ENCODE measurements at places on chromosomes 12 and 14.
A peak's percentile ranks its signal among the peaks of the same experiment; 100 is the strongest.

- DNase-seq: no peak
These were observed 24.7 kb upstream of the ADIPOR2 start for GRCh38 chr12:1666215-1666614.

- DNase-seq: no peak
These were observed 50.3 kb upstream of the ANP32D start for GRCh38 chr12:48422060-48422459.

DNA sequence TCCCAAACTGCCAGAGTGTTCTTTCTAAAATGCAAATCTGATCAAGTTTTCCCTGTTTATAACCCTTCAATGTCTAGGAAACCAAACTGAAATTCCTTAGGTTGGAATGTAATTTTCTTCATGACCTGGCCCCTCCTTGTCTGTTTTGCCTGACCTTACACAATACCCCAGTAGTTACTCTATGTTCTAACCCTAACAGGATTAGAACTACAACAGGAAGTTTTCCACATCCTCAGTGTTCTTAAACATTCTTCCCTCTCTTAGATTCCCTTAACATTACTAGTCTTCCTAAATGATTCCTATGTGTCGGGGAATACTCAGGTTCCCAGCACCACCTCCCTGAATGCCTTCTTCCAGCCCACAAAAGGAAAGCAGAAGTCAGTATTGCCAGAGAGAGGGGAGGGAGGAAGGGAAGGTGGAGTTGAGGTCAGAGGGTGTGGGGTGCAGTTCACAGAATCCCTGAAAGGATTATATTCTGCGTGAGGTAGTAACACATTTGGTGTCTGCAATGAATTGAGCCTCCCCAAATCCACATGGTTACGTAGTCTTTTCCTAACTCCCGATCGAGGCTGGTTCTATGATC is 72.6 kb downstream of the BBS10 start:
- DNase-seq: peak; percentile 10

- DNase-seq: peak; percentile 96
These were observed 192.6 kb upstream of the HMGA2 start for GRCh38 chr12:65631621-65632111.

GRCh38 chr14:95466506-95466905 is 49.9 kb downstream of the SYNE3 start:
- no peak for DNase-seq

DNA sequence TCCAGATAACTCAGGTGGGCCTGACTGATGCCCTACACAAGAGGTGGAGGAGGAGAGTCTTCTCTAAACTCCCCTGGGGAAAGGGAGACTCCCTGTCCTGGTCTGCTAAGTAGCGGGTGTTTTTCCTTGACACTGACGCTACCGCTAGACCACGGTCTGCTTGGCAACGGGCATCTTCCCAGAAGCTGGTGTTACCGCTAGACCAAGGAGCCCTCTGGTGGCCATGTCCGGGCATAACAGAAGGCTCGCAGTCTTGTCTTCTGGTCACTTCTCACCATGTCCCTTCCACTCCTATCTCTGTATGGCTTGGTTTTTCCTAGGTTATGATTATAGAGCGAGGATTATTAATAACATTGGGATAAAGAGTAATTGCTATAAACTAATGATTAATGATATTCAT is 965.5 kb downstream of the TMEM121 start:
- no peak for DNase-seq

DNA sequence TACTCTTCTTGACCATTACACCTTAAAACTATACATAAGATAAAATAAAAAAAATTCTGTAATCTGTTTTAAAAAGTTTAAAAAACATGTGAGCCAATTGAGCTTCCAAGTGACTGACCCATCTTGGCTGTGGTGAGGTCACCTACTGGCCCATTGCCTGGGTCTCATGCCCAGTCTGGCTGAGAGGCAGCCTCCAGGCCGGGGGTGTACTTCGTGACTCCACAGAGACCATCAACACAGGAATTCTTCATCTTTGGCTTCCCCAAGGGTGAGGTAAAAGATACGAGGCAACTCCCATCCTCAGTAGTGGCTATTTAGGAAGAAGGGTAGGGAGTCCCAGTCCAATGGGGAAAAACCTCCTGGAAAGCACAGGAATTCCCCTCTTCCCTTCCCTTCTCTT is 113.2 kb downstream of the APAF1 start:
- DNase-seq: no peak

- no peak for DNase-seq
These were observed 186.3 kb downstream of the DACT1 start for GRCh38 chr14:58824106-58824505.

- peak; percentile 94 for DNase-seq
These were observed 29.4 kb upstream of the BCL7A start for GRCh38 chr12:121992059-121992879.

- DNase-seq: no peak
These were observed 146.2 kb downstream of the ATP23 start for GRCh38 chr12:58087423-58088127.

GRCh38 chr14:64659366-64659765 is 44.9 kb upstream of the PLEKHG3 start:
- no peak for DNase-seq

DNA sequence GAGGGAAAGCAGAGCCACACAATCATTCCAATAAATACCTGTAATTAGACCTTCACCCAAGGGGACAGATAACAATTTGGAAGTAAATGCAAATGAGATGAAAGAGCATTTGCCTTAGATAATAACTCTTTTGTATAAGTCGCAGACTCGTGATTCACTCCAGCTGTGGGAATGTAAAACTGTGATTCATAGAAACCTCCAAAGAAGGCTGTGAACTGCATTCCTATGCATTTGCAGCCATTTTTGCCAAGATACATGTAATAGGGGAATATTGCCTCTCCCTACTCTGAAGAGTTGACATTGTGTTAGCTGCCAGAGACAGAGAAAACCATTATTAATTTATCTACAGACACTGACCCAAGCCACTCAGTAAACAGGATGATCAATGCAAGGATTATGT is 181.9 kb upstream of the ARHGAP5 start:
- DNase-seq: no peak

DNA sequence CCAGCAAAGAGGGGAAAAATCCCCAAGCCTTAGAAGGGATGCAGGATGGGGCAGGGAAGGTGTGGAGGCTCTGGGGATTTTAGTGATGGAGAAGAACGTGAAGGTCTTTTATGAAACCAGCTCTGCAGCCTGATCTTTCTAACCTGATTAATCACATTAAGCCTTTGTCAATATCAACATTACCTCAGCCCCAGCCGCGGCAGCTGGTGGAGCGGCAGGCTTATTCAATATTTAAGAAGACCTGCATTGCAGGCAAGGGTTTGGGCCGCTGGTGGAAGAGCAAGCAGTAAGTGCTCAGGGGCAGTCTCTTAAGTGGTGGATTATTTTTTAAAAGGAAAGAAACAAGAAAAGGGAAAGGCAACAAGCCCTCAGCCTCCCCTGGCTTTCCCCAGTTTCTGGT is 16.6 kb downstream of the RPH3A start:
- no peak for DNase-seq

DNA sequence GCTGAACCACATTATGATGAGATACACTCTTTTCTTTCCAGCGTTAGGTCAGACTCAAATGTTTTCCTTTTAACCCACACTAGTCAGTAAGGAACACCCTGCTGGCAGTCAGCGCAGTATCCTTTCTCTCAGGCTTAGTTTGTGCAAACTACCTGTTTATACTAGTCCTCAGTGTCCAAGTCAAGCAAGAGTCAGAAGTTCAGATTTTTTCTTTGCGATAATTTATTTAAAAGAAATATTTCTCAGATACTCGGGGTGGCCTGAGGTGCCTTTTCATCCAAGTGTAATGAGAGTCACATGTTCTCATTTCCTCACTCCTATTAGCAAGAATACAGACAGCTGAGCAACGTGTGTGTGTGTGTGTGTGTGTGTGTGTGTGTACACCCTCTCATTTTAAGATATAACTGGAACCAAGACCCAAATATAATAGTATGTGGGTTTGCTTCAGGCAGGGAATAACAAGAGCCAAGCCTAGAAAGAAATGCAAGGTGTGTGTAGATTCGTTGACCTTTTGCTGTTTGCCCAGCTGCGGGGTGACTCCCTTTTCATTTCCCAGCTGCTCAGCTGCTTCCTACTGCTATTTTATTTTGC is 182.7 kb downstream of the KICS2 start:
- no peak for DNase-seq

DNA sequence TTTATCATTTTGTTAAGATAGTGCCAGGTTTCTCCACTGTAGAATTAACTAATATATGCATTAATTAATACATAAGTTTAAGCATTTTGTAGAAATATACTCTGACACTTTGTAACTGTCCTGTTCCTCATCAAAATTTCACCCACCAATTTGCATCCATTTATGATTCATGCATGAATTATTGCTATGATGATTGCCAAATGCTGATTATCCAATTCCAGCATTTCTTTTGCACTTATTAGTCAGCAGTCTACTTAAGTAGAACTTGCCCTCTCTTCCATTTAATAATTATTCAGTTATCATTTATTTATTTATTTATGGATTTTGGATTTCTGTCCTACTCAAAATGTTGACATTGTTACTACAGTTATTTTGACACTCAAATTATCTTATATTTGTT is 72.2 kb downstream of the SLC6A15 start:
- no peak for DNase-seq

DNA sequence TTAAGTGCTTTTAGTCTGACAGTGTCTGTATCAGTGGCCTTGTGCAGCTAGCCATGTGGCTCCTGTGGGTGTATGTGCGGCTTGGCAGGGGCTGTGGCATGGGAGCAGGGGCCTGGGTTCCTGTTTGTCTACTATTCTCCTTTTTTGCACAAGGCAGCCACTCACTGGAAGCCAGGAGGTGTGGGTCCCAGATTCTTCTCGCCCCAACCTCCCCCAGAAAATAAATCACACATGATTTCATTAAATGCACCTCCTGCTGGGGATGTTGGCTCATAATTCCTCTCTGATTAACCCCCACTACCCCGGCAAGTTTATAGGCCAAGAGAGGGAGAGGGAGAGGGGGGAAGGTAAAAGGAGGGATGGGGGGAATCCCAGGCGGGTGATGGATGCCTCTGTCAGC is 17.6 kb downstream of the CALCOCO1 start:
- no peak for DNase-seq

DNA sequence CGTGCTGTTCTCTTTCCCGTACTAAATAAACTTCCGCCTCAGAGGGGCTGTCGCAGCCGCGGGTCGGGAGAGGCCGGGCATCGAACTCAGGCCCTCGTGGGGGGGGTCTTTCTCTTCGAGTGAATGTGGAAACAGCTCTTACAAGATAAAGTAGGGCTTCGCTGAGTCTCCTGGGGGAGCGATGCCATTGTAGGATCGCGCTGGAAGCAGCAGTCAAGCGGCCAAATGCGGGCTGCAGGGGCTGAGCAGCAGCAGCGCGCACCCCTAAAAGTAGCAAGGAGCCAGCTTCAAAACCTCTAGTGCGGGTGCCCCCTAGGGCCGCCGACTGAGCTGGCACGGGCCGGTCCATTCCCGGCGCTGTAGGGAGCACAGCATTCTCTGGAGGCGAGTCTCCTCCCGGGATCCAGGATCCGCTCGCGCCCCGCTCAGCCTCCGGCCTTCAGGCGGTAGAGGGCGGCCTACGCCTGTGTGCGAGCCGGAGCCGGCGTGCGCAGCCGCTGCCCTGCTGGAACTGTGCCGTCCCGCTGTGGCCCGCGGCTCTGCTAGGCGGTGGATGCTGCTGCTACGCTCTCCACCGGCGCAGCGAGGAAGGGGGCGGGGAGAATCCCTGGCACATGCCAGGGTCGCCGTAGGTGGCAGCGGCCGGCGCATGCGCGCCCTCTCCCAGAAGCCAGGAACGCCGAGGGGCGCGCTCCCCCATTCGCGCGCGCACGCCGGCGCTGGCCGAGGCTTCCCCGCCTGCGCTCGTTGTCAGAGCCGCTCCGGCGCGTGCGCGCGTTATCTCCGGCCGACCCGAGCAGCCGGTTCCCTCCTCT is at the start of gene FUT8:
FUT8 (plus strand) TSS at position 699 of the 815 bp plus-strand sequence. CDS start 148,834 bp downstream, outside the sequence.
- DNase-seq: peak; percentile 85

GRCh38 chr12:70895956-70896355 is 24.6 kb downstream of the PTPRR start:
- DNase-seq: no peak

DNA sequence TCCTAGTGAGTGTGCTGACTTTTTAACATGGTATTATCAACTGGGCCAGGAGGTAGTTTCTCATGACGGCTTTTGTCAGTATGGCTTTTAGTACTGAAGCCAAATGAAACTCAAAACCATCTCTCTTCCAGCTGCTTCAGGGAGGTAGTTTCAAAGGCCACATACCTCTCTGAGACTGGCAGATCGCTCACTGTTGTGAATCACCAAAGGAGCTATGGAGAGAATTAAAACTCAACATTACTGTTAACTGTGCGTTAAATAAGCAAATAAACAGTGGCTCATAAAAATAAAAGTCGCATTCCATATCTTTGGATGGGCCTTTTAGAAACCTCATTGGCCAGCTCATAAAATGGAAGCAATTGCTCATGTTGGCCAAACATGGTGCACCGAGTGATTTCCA is 141.1 kb downstream of the HMGA2 start:
- DNase-seq: no peak

GRCh38 chr14:72519543-72519942 is 374.4 kb downstream of the DPF3 start:
- DNase-seq: no peak

- no peak for DNase-seq
These were observed 942 bp downstream of the SYT1 start for GRCh38 chr12:78865516-78865915.

- DNase-seq: no peak
These were observed 21.4 kb downstream of the CLSTN3 start for GRCh38 chr12:7151532-7151931.

- no peak for DNase-seq
These were observed 97.2 kb downstream of the PTPRR start for GRCh38 chr12:70823182-70823976.

- DNase-seq: peak; percentile 6
These were observed 37.4 kb downstream of the GAS2L3 start for GRCh38 chr12:100610666-100611430.

- no peak for DNase-seq
These were observed 2.2 kb upstream of the RPAP3 start for GRCh38 chr12:47707905-47708543.

DNA sequence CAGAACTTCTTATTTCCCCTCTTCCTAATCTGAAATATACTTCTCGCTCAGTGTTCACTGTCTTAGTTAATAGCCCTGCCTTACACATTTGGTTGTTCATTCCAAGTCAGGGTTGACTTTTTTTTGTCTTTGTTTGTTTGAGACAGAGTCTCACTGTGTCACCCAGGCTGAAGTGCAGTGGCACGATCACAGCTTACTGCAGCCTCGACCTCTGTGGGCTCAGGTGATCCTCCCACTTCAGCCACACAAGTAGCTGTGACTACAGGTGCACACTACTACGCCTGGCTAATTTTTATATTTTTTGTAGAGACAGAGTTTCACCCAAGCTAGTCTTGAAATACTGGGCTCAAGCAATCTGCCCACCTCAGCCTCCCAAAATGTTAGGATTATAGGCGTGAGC is 42.3 kb upstream of the PRPF39 start:
- DNase-seq: no peak

- DNase-seq: no peak
These were observed 10.4 kb upstream of the HOXC13 start for GRCh38 chr12:53928054-53928835.

Data from RCC 7860 (cell line).